ENCODE measurements at places on chromosomes 5 and 9.

DNA sequence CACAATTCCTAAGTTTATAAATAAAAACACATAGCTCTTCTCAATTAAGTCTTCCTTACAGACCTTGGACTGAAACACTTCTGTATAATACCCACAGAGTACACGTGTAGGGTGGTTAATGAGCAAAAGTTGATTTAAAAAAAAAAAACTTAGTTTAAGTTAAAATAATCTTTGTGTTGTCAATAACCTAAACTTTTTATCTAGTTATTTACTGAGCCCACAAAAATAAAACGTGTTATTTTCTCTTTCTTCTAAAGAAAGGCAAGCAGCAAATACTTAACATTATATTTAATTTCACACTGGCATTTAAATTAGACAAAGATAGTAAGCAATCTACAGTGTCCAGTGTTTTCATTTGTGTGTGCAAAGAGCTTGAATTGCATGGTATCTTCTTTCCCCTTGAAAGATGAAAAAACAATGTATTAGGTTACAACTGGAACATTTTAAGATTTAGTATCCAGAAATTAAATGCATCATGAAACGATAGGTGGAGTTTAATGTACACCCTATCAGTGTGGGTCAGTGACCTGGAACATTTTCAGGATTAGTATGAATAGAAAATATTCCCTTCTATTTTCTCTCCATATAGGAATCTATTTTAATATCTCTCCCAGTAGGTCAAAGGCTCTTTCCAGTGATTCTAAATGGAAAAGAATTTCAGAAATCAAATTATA, 1014.8 kb downstream of the NR2F1-AS1 start:
- DNase-seq: no peak

DNA sequence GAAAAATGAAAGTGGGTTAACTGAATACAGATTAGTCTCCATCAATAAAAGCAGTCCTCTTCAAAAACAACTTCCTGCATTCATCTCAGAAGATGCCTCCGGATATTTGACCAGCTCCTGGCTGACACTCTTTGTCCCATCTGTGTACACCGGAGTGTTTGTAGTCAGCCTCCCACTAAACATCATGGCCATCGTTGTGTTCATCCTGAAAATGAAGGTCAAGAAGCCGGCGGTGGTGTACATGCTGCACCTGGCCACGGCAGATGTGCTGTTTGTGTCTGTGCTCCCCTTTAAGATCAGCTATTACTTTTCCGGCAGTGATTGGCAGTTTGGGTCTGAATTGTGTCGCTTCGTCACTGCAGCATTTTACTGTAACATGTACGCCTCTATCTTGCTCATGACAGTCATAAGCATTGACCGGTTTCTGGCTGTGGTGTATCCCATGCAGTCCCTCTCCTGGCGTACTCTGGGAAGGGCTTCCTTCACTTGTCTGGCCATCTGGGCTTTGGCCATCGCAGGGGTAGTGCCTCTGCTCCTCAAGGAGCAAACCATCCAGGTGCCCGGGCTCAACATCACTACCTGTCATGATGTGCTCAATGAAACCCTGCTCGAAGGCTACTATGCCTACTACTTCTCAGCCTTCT, 16.6 kb downstream of the F2R start:
- no peak for DNase-seq

- no peak for DNase-seq
These were observed 48.9 kb downstream of the PDE6A start for GRCh38 chr5:149895416-149896345.

DNA sequence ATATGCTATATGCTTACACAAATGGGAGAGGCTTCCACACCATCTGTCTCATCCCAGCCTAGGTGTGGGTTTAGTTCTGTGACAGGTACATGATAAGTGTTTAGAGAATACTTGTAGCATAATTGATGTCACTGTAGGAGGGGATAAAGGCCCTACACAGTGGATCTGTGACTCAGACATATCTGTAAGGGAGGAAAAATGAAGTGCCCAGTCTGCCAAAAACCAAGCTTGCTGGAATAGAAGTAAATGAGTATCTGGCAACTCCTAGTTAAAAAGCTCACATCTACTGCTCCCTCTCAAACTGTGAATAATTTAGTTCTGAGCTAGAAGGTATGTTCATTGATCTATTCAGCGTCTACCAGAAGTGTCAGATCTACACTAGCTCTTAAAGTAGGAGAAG, 38.9 kb upstream of the FAM174A start:
- no peak for DNase-seq

GRCh38 chr5:103428411-103428871, 134.1 kb downstream of the NUDT12 start:
- peak; percentile 27 for DNase-seq

- no peak for DNase-seq
These were observed 50.9 kb upstream of the MACIR start for GRCh38 chr5:103207653-103208052.

- DNase-seq: no peak
These were observed 17.0 kb downstream of the MRPL36 start for GRCh38 chr5:1782385-1783215.

- DNase-seq: no peak
These were observed 689 bp upstream of the GLRA1 start for GRCh38 chr5:151925340-151925739.

- no peak for DNase-seq
These were observed 96.5 kb downstream of the GADD45G start for GRCh38 chr9:89701221-89701798.

GRCh38 chr9:131618785-131619184, 73.5 kb downstream of the PRRT1B start:
- no peak for DNase-seq
